ENCODE measurements at places on chromosomes 13 and 19.

DNA sequence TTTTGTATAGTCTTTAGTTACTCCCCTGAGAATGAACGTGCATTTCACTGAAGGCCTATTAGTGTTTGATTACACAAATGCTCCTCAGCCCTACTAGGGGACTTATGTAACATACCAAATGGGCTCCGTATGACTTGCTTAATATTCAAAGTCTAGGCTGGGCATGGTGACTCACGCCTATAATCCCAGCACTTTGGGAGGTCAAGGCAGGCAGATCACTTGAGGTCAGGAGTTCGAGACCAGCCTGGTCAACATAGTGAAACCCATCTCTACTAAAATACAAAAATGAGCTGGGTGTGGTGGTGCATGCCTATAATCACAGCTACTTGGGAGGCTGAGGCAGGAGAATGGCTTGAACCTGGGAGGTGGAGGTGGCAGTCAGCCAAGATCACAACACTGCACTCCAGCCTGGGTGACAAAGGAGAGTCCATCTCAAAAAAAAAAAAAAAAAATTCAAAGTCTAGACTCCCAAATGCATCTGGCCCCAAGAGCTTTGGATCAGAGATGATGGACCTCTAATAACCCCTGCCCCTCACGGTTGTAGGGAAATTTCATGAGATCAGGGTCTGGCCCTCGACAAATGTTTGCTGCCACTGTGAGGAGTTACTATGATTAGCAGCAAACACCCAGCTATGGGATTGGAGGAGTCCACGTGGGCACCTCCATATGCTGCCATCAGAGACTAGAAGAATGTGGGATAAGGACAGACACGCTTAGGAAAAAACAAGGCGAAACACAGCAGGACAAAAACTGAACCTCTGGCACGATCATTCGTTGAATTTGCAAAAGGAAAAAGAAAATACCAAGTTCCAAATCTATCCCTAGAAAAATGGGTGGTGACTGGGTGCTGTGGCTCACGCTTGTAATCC is 4.6 kb downstream of the FBXO17 start:
- no peak for DNase-seq

- no peak for DNase-seq
Measured at GRCh38 chr19:7848779-7849457, 18.9 kb downstream of the EVI5L start.

- no peak for DNase-seq
Measured at GRCh38 chr13:77168237-77168636, 141.3 kb upstream of the FBXL3 start.

DNA sequence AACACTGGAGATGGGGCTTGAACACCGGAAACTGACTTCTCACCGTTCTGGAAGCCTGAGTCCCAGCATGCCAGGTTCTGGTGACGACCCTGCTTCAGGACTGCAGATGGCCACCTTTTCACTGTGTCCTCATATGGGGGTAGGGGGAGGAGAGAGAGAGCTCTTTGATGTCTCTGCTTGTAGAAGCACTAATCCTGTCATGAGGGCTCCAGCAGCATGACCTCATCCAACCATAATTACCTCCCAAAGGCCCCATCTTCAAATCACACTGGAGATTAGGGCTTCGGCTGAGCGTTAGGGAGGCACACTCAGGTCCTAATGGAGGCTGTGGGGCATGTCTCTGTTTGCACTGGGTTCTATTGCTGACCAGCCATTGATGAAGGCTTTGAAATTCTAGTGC is 255.3 kb downstream of the TEX29 start:
- no peak for DNase-seq

- DNase-seq: no peak
Measured at GRCh38 chr13:80151016-80151415, 189.9 kb downstream of the SPRY2 start.

DNA sequence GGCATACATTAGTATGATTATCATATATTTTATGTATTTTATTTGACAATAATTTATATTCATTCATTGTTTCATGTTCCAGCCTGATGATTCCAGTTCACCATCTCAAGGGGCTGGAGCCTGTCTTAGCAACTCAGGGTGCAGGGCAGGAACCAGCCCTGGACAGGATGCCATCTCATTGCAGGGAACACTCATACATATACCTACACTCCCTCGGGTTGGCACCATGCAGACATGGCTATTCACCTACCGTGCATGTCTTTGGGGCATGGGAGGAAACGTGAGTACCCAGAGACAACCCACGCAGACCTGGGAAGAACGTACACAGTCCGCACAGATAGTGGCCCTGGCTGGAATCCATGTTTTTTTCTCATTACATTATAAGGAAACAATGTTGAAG is 151.0 kb upstream of the ZNF536 start:
- no peak for DNase-seq

DNA sequence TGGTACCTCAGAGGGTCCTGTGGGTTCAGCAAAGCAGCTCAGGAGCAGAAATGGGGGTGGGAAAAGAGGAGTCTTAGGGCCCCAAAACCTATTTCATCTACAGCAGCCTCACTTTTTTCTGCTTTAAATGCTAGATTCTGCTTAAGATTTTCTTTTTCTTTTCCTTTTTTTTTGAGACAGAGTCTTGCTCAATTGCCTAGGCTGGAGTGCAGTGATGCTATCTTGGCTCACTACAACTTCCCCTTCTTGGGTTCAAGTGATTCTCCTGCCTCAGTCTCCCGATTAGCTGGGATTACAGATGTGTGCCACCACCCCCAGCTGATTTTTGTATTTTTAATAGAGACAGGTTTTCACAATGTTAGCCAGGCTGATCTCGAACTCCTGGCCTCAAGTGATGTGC is 30.7 kb upstream of the WDFY2 start:
- DNase-seq: no peak

DNA sequence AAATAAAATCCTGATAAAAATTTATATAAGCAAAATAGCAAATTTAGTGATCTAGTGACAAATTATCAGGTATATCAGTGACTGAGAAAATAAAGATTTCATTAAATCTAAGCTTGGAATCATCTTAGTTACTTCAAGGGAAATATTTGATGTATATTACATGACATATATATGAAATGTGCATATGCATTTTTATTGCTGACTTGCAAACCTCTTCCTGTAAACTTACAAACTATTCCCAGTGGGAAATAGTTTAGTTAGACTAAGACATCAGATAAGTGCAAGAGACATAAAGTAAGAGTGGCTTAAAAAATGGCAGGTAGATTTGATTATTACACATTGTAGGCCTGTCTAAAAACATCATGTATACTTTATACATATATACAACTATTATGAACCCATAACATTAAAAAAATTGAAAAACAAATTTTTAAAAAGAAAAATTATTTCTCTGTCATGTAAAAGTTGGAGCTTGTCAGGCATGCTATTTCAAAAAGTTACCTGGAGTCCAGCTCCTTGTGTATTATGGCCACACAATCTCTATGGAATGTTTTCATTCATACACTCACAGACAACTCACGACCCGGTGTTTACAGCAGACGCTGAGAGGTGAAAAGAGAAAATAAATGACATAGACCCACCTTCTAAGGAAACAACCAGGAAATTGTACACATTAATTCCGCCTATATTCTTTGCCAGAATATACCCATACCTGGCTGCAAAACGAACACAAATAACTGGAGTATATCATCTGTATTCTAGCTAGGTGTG is 724.5 kb downstream of the SLITRK6 start:
- DNase-seq: no peak

DNA sequence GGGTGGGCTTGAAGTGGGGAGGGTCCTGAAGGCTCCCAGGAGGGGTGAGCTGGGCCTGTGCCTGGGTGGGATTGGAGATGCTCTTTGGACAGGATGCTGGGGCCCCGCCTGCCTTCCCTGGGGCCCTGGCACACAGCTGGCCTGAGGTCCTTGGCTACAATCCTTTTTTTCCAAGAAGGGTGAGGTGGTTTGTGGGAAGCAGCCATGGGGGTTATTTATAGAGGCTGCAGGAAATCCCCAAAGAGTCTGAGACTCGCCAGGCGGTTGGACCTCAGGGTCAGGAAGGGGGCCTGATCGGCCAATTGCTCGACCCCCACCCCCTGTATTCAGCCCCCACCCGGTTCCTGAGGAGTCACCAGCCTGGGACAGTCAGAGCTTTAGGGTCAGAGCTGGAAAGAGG is 10.0 kb downstream of the GTPBP3 start:
- DNase-seq: no peak

DNA sequence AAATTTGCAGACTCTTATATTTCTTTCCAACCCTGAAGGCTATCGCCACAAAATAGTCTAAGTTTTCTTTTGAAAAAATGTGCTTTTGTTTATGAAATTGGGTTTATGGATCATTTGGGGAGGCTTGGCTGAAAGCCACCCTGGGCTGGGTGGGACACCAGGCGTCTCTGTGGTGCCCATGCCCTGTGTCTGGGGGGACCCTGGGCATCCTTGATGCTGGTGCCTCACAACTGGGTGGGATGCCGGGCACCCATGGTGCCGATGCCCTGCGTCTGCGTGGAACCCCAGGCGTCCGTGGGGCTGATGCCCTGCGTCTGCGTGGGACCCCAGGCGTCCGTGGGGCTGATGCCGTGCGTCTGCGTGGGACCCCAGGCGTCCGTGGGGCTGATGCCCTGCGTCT is 105.0 kb downstream of the RAB20 start:
- DNase-seq: no peak

DNA sequence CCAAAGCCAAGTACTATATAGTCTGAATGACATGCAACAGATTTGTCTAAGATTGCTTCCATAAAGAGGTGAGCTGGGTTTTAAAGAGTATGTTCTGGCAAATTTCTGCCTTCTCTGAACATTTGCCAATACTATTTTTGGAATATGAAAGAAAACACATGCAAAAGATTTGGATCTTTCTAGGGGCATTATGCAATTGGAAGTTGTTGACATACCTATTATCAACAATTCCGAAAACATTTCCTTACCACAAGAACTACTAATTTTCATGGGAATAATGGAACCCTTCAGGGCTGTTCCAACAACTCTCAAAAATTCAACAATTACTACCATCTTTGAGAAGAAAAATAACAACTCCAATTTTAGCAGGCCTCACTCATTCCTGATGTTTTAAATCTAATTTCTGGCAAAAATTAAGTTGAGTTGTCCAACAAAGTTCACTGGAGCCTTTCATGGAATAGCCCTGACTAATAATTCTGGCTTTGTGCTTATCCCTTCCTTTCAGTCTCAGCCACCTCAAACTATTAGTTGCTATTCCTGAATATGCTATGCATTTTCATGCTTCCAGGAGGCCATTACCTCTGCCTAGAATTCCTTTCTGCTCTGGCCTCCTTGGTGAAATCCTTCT is 250.0 kb downstream of the RGCC start:
- DNase-seq: no peak

GRCh38 chr13:77465603-77466195 is 69.8 kb upstream of the SCEL start:
- no peak for DNase-seq

DNA sequence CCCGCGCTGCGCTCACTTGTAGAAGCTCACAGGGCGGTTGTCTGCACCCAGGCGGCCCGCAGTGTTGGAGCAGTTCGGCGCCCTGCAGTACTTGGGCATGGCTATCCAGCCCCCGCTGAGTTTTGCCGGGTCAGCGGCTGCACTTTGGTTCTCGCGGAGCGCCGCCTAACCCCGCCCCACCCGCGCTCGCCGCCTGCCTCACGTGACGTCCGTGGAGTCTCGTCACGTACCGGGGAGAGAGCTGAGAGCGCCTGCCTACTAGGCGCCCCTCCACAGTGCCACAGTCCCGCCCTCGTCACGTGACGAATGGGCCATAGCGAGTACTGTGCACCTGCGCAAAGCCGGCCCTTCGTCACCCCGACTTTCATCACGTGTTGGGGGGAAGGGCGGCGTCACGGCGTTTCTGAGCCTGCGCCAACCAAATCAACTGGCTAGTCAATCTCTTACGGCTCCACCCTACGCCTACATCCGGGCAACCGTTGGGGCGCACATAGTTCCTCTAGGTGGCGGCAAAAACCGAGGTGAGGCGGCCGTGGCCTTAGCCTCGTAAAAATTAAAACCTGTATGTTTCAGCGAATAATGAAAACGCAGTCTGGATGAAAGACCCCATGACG is at the start of gene THAP8:
Gene THAP8 (minus strand): TSS at position 167 of the 614 bp plus-strand sequence. CDS start 68 bp downstream, at position 99.
- peak; percentile 100 for DNase-seq

GRCh38 chr13:95444006-95444730 is 108.4 kb upstream of the CLDN10 start:
- DNase-seq: no peak
